ENCODE measurements at places on chromosomes 7 and 10. TPM values are rescaled to one million over a fixed set of nuclear protein-coding genes. Genes with fewer than 3 reads are reported as not detected.

DNA sequence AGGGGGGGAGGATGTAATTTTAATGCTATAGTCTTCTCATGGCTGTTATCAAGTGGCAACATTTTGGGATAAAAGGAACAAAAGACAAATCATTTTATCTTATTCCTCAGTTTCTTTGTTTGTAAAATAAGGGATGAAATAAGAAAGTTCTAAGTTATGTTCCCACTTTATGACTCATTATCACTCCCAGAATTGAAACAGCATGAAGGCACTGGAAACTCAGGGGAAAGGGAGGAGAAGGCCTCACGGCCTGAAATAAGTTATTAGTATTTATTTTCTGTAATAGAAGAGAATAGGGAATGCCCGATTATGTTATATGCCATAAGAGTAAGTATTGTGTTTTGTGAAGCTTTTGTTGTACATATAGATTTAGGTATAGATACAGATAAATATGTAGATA lies 85.0 kb upstream of the NAMPT start:
- DNase-seq: no peak

DNA sequence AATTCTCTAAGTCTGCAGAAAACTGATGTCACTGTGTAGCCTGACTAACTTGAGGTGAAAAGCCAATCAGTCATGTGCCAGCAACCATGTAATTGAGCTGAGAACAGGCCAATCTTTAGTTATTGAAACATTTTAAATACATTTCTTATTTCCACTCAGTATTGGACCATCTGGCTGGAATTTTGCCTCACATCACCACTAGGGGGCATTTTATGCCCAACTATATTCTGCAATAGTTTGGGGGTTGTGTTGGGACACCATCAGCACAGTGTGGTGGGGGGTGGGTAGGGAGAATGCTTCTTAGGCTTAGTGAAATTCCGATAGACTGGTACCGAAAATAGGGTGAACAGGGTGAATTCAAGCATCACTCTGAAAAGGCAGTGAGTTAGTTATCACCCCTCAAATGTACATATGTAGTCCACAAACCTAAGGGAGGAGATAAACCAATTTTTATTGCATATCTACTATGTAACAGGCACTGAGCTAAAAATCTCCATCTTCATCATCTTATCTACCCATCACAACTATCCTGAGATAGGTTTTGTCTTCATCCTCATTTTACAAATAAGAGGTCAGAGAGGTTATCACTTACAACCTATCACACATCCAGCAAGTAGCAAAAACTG lies 17.8 kb downstream of the NPSR1 start:
- DNase-seq: no peak

GRCh38 chr10:54441275-54441674 lies 359.8 kb downstream of the PCDH15 start:
- no peak for DNase-seq

Gene ITPRID1
- 1.00 TPM for total RNA-seq

Gene JCAD
- total RNA-seq: 0.91 TPM

All from esophagus squamous epithelium (tissue), 5 donors.